ENCODE measurements at places on chromosomes 1 and 21. TPM values are rescaled to one million over a fixed set of nuclear protein-coding genes. Genes with fewer than 3 reads are reported as not detected.

Gene VANGL2
- 12.3 TPM for total RNA-seq

- ATAC-seq = no peak
These were observed 23.9 kb downstream of the RAB7B start for GRCh38 chr1:205979301-205979700.

DNA sequence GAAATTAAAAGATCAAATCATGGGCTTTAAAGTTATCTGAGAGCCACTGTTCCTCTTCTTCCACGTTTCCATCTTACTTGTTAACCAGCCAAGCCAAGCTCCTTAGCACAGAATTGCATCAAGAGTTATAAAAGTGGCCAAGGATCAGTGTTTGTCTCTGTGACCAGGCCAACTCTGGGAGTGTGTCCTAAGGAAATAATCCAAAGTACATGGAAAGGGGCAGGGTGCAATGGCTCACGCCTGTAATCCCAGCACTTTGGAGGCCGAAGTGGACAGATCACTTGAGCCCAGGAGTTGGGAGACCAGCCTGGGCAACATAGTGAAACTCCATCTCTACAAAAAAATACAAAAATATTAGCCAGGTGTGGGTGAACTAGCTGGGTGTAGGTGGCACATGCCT lies 10.0 kb upstream of the MPZL1 start:
- no peak for ATAC-seq

DNA sequence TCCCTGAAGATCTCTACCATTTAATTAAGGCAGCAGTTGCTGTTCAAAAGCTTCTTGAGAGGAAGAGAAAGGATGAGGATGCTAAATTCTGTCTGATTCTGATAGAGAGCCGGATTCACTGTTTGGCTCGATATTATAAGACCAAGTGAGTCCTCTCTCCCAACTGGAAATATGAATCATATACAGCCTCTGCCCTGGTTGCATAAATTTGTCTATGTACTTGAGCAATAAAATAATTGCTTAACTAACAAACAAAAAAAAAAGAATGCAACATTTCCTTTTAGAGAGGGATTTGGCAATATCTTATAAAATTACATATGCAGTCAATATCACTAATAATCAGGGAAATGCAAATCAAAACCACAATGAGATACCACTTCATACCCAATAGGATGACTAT lies 26.8 kb downstream of the ALDH9A1 start:
- no peak for ATAC-seq

Gene SLC44A5
- 0.60 TPM for total RNA-seq

DNA sequence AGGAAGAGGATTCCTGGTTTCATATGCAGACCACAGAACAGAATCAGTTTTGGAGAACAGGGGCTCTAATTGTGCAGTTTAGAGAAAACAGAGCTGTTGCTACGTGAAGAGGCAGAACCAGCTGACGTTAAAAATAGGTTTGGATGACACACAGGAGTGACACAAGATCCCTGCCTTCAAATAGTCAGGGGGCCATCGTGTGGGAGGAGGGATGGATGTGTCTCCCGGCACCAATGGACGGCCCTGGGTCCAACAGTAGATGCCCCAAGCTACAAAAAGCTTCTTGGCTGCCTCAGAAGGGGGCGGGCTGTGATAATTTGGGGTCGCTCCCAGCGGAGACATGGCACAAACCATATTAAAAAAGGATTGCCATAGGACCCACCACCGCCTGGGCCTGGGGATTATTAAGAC lies 87.8 kb downstream of the MRPL37 start:
- no peak for ATAC-seq

- ATAC-seq = no peak
These were observed 75.5 kb downstream of the PIK3CD start for GRCh38 chr1:9726905-9727595.

DNA sequence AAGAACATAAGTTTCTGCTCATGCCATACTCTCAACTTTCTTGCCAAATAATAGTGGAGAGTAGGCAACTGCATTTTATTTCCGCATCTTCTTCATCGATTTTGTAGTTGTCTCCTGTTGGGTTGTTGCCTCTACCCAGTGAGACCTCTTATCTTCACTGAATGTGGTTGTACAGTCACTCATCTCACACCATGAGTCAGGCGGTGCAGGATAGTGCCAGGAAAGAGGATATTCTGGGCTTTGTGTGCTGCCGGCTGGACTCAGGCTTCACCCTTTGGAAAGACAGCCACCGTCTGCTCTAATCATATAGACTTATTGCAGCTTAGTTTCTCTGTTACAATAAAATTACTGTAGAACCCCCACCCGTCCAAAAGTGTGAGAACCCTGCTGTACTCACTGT lies 154.3 kb upstream of the USP24 start:
- no peak for ATAC-seq

- ATAC-seq = no peak
These were observed 108.2 kb downstream of the LTN1 start for GRCh38 chr21:28884481-28884880.

DNA sequence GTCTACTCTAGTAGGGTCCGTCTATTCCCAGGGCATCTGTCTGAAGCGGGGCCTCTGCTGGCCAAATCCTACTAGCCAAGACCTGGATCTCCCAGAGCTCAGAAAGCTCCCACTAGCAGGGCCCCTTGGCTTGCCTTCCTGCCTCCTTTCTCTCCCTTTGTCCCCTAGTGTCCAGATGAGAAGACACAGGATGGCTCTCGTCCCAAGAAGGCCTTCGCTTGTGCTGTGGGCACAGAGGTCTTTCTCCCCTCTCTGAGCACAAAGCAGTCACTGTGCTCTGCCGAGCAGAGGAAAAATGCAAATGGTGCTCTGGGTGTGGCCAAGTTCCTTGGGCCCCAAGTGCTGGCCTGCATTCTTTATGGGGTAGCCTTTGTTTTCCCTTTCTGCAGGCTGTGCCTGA lies 13.0 kb upstream of the GPR137B start:
- no peak for ATAC-seq

Gene TMCO4
- 18.7 TPM for total RNA-seq

Gene CRP
- not detected for total RNA-seq

Gene NUDT17
- 1.7 TPM for total RNA-seq

- ATAC-seq = no peak
These were observed 191.7 kb downstream of the HS2ST1 start for GRCh38 chr1:87106144-87106543.

GRCh38 chr1:43772978-43773377 lies 65.6 kb downstream of the ST3GAL3 start:
- no peak for ATAC-seq

Gene DENND2C
- 41.4 TPM for total RNA-seq

Gene BOLA1
- 12.0 TPM for total RNA-seq

GRCh38 chr21:41182547-41182946 lies 14.6 kb downstream of the BACE2 start:
- no peak for ATAC-seq

DNA sequence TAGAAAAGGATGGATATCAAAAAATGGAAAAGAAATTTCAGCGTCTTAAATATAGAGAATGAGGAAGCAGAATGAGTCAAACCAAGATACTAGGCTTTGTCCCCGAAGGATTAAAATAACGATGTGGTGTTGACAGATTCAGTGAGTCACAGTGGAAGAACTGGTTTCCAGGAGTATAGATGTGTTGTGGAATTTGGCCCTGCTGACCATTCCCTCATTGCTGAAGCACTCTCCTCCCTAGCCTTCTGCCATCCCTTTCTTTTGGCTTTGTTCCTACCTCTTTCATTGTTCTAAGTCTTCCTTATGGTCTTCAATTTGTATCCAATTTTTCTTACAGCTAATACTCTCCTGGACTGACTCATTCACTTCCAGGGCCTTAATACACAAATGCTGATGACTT lies 23.1 kb upstream of the USP25 start:
- ATAC-seq = peak; percentile 97

DNA sequence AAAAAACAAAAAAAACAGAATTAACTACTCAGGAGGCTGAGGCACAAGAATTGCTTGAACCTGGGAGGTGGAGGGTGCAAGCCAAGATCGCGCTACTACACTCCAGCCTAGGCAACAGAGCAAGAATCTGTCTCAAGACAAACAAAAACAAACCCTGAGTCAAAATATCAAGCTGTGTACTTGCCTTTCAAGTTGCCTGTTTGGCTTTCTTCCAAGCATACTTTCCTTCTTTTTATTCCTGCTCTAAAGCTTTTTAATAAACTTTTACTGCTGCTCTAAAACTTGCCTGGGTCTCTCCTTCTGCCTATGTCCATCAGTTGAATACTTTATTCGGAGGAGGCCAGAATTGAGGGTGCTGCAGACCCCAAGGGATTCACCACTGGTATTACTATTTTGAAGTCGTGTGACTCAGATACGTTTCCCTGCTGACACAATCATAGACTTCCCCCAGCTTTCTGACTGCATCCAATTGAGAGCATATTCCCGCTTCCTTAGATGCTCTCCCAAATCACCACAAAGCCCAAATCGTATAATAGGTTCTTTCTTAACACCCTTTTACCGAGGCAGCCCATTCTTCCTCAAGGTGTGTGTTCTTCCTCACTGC lies 3.5 kb upstream of the ACBD6 start:
- ATAC-seq = no peak

- ATAC-seq = no peak
These were observed 1.2 kb downstream of the BTF3L4 start for GRCh38 chr1:52057255-52057654.

GRCh38 chr1:203524152-203524551 lies 30.2 kb downstream of the OPTC start:
- no peak for ATAC-seq

DNA sequence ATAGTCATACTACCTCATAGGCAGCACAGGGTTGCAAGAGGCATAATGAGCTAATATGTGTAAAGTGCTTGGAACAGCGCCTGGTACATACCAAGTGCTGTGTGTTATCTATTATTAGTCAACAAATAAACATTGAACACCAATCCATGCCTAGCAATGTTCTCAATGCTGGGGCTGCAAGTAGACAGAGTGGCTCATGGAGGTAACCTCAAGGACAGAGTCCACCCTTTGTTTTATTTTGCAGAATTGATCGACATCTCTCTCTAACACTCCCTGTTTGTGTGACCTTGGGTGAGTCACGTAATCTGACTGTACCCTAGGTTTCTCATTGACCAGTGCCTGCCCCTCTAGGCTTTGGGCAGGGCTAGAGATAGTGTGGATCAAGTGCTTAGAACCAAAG lies 164.0 kb upstream of the KLHDC7A start:
- no peak for ATAC-seq

GRCh38 chr1:243288062-243288461 lies 32.2 kb downstream of the SDCCAG8 start:
- no peak for ATAC-seq

DNA sequence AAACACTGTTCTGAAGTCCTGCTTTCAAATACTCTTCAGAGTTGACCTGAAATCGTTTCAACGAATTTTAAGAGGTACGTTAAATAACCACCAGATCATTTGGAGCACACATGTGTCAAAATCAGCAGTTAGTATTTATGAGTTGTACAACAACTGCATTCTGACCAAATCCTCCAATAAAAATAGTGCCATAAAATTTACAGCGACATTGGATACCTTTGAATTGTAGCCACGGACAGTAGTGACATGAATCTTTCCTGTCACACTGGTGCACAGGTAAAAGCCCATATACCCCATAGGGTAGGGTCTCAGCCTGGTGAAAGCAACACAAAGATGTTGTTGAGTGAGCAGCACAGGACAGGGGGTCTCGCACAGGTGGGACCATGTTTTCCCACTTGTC lies 121.5 kb downstream of the CLIC6 start:
- no peak for ATAC-seq

DNA sequence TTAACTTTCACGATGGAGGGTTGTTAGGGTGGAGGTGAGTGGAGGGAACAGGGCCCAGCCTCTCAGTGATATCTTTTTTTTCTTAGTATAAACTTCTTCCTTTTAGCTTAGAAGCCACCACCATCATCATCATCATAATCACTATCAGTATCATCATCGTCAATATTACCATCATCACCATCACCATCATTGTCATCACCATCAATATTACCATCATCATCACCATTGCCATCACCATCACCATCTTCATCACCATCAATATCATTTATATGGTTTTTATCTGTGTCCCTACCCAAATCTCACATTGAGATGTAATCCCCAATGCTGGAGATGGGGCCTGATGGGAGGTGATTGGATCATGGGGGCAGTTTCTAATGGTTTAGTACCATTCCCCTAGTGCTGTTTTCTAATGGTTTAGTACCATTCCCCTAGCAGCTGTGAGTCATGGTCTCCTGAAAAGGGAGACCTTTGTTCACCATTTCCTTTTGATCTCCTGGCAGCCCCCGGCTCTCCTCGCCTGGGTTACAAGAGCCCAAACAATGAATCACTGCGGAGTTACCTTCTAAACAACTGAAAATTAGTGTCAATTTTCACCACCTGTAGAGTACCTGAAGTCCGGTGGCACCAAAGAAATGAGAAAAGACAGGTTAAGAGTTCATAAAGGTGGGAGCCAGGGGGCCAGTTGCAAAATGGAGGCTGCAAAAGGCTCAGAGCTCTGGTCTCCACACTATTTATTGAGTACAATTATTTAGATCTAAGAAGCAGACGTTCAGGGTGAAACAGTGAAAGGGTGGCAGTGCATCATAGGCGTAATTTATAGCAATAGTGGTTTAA lies 3.1 kb upstream of the PLA2G2E start:
- no peak for ATAC-seq

GRCh38 chr1:4483021-4483625 lies 171.3 kb upstream of the AJAP1 start:
- no peak for ATAC-seq

- ATAC-seq = no peak
These were observed 580 bp downstream of the VWA1 start for GRCh38 chr1:1435911-1436629.

- ATAC-seq = no peak
These were observed 10.0 kb downstream of the CLDN19 start for GRCh38 chr1:42730002-42730401.

Gene TEKT2
- not detected for total RNA-seq

Gene S100A7A
- 24.6 TPM for total RNA-seq

Gene UBE2U
- not detected for total RNA-seq

- ATAC-seq = peak; percentile 60
These were observed 25.8 kb downstream of the SHISAL2A start for GRCh38 chr1:52658795-52659194.

- ATAC-seq = no peak
These were observed 43.3 kb upstream of the RGS18 start for GRCh38 chr1:192115000-192115399.

DNA sequence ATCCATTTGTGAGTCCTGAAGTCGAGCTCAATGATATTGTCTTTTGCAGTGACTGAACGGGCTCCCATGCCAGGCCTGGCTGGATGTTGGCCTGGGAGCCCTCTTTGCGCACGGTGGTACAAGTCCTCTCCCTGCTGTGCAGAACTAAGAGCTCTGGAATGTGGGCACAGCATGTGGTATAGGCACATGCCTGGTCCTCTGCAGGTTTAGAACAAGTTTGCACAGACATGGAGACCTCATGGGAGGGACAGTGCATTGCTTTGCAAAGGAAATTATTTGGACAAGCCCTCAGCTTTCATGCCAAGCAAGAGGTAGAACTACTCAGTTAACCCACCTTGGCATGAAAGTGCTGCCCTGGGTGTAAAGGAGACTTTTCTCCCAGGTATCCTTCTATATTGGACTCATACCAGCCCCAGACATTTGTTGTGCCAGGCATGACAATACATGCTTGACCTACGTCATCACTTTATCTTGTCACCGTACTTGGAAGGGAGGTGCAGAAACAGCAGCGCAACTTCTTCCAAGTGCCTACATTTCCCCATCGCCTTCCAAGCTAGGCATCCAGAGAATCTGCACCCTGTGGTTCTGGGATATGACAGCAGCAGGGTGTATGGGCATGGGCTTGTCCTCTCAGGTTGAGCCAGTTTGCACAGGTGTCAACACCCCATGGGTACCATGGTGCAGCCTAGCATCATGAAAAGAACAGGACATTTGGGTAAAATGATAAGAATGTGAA lies 37.6 kb upstream of the MRPS6 start:
- peak; percentile 78 for ATAC-seq

Gene KCNN3
- 0.28 TPM for total RNA-seq

Gene SYCP1
- not detected for total RNA-seq

Data from esophagus mucosa (tissue), 1 donor.